ENCODE measurements at places on chromosomes 4 and X. TPM values are rescaled to one million over a fixed set of nuclear protein-coding genes. Genes with fewer than 3 reads are reported as not detected.

The RAI2 gene
- 5.4 TPM for total RNA-seq

The DNAAF6 gene
- not detected for total RNA-seq

The CASK gene
- total RNA-seq, result 31.2 TPM

The GAGE12H gene
- total RNA-seq, result not detected

The HNRNPDL gene
- total RNA-seq, result 83.9 TPM

The PDZD11 gene
- 18.3 TPM for total RNA-seq

The AVPR2 gene
- total RNA-seq, result 0.12 TPM

The CLNK gene
- total RNA-seq, result 0.09 TPM

The VCX3B gene
- not detected for total RNA-seq

GRCh38 chrX:46326161-46326560, 219.1 kb downstream of the ZNF674 start:
- DNase-seq, result no peak

DNA sequence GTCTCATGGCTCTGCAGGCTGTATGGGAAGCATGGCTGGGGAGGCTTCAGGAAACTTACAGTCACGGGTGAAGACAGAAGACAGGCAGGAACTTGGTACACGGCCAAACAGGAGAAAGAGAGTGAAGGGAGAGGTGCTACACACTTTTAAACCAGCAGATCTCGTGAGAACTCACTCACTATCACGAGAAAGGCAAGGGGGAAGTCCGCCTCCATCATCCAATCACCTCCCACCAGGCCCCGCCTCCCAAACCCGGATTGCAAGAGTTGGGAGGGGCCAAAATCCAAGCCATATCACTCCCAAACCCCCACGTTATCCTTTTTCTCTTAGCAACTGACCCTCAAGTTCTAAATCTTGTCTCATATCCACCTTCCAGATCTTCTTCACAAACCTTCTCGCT, 1710.5 kb upstream of the TENM3 start:
- no peak for DNase-seq

GRCh38 chr4:109256818-109257217, 45.6 kb downstream of the COL25A1 start:
- DNase-seq, result no peak

DNA sequence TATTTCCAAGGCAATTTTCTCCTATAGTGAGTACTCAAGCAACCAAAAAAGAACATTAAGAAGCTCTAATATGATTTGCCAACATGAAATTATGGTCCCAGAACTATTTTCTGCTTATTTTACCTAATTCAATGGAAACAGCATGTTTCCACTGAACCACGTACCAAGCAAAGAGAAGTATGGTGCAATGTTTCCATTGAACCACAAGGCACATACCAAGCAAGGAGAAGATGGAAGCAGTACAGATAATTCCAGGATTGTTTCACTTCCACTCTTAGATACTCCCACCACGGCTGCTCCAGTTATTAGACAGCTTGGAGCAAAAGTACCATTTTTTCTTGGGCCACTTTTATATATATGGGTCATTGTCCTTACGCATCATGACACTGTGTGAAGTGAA, 164.9 kb downstream of the RNF150 start:
- no peak for DNase-seq

DNA sequence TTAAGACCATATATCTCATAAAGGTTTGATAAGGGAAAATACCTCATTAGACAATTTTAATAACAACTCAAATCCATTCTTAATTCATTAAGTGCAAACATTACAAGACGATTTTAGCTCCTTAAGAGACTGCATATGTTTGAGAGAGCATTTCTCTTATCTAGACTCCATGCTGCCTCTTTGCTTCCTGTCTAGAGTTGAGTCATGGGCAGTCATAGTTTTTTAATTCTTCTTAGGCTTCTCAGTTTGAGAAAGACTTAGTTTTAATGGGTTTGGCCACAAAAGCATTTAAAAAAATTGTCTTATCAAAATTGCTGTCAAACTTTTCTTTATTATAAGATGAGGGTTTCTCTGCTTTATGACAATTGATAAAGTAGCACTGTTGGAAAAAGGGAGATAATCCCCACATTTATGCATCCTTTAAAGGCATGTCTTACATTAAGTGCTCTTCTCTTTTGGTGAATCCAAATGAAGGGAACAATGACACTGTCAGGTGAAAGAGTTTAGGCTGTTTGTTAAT, 713.4 kb downstream of the PCDH18 start:
- no peak for DNase-seq

DNA sequence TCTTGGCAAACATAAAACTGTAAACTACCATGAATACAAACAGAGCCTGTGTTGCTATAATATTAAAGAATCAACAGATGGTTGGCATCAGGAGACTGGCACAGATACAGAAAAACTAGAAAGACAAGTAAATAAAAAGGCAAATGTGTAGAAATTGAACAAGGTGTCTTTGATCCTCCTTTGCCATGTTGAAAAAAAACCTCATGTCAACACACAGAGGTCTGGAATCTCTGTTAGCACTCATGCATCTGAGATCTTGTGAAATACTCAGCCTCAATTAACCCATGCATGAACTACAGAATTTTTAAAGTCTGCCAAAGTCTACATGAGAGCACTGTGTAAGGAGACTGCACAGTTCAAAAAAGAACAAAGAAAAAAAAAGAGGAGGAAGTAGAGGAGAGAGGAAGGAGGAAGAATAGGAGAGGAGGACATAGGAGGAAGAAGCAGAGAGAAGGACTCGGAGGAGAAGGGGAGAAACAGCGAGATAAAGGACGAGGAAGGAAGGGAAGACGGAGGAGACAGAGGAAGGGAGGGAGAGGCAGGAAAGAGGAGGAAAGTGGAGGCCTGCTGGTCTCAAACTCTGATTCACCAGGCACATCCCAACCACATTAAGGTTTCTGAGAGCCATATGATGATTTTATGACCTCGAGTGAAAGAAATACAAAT, 52.8 kb downstream of the PRDM5 start:
- DNase-seq, result no peak

- DNase-seq, result no peak
Measured at GRCh38 chr4:53122280-53123116, 243.4 kb downstream of the SCFD2 start.

GRCh38 chr4:173333658-173334084, 487 bp downstream of the HMGB2 start:
- DNase-seq, result peak; percentile 56

DNA sequence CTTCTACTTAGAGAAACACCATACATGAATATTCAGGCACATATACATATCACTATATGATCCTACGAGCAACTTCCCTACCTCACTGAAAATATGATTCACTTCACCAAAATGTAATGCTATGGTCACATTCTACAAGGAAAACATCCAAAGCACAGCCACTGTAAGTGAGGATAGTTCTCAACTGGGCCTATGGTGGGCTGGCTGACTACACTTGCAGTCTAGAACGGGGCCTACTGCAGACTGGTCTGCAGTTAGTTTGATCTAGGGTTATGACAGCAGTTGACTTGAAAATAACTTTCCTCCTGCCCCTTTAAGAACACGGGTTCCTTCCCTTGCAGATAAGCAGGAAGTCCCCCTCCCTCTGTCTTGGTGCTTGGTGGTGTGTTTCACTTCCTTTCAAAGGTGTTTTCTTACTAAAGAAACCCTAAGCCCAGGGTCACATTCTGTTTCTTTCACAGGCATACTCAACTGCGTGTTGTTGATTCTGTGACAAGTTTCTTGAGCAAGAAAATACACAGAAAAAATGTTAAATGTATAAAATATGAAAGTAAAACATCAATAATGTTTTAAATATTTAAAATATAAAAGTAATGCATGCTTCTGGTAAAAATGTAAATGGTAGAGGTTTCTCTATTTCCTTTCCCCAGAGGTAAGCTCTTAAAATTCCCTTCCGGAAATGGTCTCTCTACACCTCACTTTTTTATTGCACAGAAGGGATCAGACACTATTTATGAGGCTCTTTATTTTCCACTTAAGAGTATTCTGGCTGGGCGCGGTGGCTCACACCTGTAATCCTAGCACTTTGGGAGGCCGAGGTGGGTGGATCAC, 18.0 kb upstream of the TMSB4X start:
- no peak for DNase-seq

- DNase-seq, result no peak
Measured at GRCh38 chr4:102358128-102358527, 12.8 kb upstream of the SLC39A8 start.

DNA sequence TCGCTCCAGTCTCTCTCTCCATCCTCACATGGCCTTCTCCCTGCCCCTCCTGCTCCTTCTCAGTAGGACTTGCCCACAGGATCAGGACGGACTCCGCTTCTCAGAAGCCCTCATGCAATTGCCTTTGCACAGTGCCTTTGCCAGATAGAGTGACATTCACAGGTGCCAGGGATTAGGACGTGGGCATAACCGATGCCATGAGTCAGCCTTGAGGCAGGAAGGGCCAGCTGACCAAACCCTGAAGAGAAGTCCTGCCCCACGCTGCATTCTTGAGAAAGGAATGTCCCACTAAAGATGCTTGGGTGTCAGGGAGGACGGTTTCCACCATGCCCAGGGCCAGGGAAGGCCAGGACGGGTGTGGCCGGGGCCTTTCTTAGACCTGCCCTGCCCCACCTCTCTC, 6.6 kb upstream of the GRPEL1 start:
- no peak for DNase-seq

DNA sequence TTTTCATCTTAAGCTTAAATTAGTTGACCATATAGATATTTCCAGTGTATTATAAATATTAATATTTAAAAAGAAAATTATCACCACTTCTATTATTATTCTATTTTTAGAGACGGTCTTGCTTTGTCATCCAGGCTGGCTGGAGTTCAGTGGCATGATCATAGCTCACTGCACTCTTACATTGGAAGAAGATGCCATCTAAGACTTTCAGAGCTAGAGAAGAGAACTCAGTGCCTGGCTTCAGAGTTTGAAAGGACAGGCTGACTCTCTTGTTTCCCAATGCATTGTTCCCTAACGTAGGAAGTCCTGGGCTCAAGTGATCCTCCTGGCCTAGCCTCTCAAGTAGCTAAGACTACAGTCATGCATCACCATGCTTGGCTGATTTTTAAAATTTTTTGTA, 75.9 kb downstream of the FIP1L1 start:
- no peak for DNase-seq

- no peak for DNase-seq
Measured at GRCh38 chr4:94574616-94575015, 122.9 kb downstream of the PDLIM5 start.

GRCh38 chr4:147799986-147800555, 68.2 kb downstream of the ARHGAP10 start:
- DNase-seq, result no peak

DNA sequence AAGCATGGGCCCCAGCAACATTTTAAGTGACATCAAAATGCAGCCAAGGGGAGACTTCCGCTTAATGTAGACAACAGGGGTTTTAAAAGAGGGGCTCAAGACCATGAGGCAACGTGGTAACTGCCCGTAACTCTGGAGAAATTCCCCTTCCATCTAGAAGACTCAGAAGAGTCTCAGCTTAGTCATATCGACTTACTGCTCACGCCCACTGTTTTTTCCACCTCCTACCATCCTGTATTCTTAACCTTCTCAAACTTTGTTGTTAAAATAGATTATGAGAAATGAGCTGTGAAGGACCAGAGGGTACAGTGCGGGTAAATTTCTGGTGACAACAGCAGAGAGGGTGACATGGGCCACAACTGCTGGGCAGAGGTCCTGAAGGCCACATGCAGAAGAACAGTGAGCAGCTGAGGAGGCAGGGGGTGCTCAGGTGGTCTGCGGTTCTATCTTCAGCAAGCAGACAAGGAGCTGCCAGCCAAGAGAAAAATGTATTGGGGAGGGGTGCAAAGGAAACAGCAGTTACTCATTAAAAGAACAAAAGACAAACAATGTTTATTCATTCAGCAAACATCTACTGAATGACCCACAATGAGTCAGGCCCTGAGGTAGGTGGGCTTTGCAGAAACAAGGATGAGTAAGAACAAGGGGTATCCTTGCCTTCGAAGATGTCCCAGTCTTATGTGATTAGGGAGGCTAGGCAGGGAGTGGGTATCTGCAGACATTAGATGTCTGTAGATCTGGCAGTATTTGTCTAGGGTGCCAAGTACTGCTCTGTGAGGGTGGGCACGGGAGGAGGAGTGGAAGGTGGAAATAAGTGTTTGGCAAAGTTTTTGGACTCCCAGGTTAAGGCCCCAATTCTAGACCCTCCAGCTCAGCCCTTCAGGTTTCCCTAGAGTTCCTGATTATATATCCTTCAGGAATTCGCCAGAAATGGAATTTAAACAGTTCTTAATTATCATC, 175.3 kb downstream of the TSPAN5 start:
- no peak for DNase-seq

GRCh38 chr4:181741513-181741912, 501.7 kb upstream of the TENM3 start:
- DNase-seq, result no peak

- DNase-seq, result no peak
Measured at GRCh38 chr4:27308379-27308778, 447.7 kb downstream of the STIM2 start.

GRCh38 chr4:168584321-168584771, 87.5 kb downstream of the PALLD start:
- DNase-seq, result no peak

DNA sequence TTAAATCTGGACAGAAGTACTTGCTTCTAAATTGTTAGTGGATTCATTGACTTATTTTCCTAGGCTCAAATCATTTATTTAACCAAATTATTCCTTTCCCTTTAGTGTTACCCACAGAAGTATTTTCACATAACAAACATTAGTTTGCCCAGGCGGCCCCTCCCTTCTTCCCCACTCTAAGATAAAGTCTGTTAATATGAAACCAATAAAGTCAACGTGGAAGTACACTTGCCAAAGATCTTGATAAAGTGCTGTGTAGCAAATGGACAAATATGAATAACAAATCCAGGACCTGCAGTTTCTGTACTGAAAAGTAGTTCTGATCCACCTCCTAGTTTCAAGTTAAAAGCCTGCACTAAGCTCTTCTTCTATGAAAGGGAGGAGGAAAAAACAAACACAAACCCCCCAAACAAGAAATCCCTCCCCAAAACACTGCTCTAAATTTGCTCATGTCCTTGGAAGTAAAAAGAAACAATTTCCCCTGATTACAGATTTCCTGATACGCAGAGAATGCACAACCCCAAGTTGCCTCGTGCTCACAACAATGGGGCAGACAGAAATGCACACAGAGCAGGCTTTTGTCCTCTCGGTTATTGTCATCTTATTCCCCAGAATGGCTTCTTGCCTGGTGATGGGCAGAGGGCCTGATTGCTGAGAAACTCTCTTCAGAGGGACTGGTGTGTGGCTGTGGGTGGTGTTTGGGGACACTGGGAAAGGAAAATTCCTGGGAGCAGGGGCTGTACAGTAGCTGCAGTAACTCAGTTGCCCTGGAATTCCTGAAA, 23.2 kb downstream of the TMSB4X start:
- no peak for DNase-seq

GRCh38 chr4:125313497-125313896, 1.3 kb upstream of the FAT4 start:
- no peak for DNase-seq

DNA sequence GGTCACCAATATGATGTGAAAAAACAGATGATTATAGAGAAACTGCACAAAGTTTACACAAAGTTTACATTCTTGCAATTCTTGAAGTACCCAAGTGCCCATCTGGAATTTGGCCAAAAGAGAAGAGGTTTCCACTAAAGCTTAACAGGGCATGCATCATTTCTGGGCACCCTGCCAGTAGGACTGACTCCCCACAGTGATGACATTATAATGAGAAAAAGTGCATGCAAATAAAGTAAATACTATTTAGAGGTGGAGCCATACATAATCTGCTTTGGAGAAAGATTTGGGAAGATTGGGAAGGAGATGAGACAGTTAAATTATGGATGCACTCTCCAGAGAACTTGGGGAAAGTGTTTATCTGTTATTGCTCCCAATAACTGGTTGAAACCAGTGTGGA, 93.7 kb upstream of the TRPC3 start:
- DNase-seq, result no peak

Data from pancreas (tissue), 10 donors.